ENCODE measurements at places on chromosomes 3 and 15.
A peak's percentile ranks its signal among the peaks of the same experiment; 100 is the strongest.

DNA sequence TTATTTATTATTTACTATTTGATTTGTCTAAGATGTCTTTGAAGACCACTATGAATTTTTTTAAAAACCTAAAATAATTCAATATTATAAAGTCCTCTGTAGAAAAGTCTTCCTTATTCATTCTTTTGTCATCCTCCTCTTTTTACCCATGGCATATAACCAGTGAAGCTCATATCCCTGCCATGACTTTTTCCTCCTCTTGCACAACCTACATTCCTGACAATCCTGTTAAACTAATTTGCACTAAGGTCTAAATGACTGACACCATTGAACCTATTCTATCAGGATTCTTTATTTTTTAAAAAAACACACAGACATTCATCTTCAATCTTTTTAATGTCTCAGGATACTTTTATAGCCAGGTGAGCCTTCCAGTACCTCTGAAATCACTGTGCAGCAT is 159.9 kb upstream of the SLC2A2 start:
- DNase-seq, result no peak

DNA sequence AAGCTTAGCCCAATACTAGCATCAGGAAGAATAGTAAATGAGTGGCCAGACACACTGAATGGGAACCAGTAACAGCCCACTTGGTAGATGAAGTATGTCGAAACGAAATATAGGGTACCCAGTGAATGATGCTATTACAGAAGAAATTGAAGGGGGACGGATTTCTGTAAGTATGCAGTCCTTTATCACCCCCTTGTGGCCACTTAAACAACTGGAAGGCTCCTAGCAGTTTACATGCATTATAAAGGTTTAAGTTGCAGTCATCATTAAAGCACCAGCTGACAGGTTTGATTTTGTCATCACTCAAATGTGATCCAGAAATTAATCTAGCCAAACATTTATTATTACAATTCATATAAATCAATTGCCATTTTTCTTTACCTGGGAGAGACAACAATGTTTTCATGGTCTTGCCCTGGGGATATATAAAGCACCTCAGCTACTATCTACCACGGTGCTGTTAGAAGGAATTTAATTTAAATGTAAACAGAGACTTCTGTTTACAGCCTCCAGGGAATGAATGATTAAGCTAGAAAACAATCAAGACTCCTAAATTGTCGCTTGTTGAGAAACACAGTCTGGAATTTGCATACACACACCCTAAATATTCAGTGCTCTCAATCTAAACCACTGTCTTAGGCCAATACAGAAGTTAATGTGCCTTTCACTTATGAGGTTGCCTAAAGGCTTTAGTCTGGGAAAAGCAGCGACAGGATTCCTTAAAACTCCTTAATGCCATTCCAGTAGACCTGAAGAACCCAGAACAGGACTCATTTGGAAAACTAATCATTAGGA is 7.8 kb downstream of the EIF1B start:
- peak; percentile 16 for DNase-seq

GRCh38 chr3:64621726-64622395 is 65.9 kb downstream of the ADAMTS9 start:
- no peak for DNase-seq

- DNase-seq, result no peak
Measured at GRCh38 chr3:98542623-98543022, 10.8 kb downstream of the GPR15 start.
